IMR-90 (cell line): ENCODE measurements at places on chromosomes 1 and 21. TPM values are rescaled to one million over a fixed set of nuclear protein-coding genes. Genes with fewer than 3 reads are reported as not detected.

DNA sequence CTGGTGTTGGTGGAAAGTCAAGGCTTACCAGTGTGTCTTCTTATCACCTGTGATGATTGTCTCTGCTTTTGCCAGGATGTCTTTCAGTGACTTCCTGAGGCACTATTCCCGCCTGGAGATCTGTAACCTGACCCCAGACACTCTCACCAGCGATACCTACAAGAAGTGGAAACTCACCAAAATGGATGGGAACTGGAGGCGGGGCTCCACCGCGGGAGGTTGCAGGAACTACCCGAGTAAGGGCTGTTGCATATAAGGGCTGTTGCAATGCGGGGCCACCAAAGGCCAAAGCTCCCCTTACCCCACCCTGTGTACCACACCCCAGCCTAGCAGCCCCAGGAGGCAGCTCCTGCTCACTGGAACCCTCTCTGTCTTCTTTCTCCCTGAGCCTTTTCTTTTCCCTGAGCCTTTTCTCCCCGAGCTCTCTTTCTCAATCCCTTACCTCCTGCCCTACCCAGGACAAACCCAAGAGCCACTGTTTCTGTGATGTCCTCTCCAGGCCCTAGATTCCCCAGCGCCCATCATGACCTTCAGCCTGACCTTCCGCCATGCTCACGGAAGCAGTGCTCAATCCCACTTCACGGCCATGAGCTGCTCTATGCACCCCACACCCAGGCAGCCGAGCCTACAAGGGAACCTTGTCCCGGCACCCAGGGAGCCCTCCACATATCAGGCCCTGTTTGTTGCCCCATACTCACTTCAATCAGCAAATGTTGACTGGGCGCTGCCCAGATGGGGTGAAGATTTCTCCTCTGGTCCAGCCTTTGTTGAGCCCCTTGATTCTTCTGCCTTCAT lies 40.6 kb downstream of the CAPN2 start:
- DNase-seq: no peak

- DNase-seq: no peak
Measured at GRCh38 chr1:167777269-167777650, 55.5 kb downstream of the MPZL1 start.

GRCh38 chr1:63779338-63780211 lies 5.8 kb downstream of the ROR1 start:
- peak; percentile 75 for DNase-seq

DNA sequence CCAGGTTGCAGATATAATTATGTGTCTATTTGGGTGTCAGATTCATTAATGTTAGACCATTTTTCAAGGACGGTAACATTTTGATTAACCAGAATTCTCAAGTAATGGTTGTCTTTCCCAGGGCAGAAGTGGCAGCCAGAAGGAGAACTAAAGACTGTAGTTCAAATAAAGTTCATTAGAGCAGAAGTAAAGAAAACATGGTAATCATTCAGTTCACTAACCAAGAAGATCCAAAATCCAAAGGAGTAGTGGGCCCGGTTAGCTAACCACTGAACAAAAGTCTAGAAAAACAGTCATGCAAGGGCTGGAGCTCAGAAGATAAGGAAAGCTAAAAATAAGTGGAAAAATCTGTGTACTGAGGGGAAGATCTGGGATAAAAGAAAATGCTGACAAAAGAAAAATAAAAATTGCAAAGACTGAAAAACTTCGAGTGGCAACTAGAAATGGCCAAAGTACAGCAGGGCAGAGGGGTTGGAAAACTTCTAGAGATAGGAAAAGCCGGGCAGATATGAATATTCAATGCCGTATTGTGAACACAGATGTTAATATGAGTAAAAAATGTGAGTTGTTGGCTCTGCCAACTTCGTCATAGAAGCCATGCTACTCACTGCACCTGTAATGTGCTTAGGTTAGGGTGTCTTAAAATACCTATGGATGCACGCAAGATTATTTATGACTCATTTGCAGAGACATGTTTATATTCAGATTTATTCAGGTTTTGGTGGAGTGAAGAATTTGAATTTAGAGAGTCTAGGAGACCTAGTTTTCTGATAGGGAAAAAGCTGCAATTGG lies 925.9 kb downstream of the LTN1 start:
- no peak for DNase-seq

GRCh38 chr1:26132128-26132833 lies 20.7 kb downstream of the PDIK1L start:
- DNase-seq: no peak

DNA sequence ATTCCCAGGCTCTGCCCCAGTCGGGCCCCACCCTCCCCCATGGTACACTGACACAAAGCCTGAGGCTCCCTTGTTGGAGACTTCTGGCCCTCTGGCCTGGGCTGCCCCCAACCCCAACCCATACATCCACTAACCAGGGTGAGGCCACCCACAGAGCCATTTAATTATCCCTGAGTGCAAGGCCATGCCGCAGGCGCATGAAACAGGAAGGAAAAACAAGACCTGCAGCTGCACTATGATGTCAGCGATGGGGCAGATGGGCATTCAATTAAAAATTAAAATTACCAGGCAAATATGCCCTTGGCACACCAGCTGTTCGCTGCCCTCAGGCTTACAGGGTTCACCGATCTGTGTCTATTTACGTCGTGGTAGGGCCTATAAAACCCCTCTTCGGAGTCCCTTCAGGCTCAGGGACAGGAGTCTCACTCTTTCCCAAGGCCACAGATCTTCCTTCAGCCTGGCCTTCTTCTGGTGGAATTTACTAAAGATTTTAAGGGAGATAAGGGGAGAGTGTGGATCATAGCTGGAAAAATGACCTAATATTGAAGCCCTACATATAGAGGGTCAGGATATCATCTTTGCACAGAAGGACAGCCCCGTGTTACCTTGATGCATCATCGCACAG lies 29.6 kb upstream of the RGS16 start:
- DNase-seq: no peak

GRCh38 chr1:227793948-227794816 lies 21.3 kb upstream of the PRSS38 start:
- peak; percentile 93 for DNase-seq

- peak; percentile 45 for DNase-seq
Measured at GRCh38 chr21:26070822-26071425, 99.6 kb downstream of the APP start.

DNA sequence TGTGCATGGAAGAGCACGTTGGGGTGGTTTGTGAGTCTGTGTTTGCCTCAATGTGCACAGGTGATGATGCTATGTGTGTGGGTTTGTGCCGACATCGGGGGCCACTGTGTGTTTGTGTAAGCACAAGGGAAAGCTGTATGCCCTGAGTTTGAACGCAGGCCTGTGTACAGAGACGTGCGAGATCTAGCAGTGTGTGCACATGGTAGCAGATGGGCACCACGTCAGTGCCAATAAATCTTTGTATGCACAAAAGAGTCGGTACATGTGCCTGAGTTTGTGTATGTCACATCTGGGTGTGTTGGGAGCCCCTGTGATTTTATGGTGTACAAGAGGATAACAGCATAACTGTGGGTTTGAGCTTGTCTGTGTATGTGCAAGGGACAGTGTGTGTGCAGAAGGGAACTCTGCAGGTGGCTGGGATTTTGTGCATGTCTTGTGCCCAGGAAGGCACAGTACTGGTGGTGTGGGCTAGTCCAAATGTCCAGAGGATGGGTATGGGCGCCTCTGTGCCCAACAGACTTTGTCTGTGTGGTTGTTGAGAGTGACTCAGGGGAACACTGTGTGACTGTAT lies 32.0 kb upstream of the WASF2 start:
- no peak for DNase-seq

DNA sequence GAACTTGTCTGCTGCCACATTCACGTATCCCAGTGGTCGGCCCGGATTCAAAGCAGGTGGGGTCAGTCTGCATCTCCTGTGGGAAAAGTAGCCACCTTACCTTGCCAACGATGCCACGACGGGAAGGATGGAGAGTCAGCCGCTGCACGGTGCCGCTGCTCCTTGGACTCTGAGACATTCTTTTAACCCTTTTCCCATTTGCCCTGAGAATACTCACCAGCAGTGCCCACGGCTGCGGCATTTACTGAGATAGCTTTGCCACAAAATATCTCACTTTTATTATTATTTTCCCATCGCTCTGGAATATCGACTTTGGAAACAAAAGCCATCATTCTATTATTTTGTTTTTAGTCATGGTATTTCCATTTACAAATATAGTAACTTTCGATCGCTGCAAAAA lies 15.3 kb upstream of the TTC34 start:
- no peak for DNase-seq

TRIM58 gene
- 0.54 and 1.1 TPM in 2 replicates for total RNA-seq

- DNase-seq: no peak
Measured at GRCh38 chr1:43067233-43067745, 104.8 kb downstream of the EBNA1BP2 start.

GRCh38 chr1:168045311-168045710 lies 91.4 kb downstream of the GPR161 start:
- no peak for DNase-seq

DNA sequence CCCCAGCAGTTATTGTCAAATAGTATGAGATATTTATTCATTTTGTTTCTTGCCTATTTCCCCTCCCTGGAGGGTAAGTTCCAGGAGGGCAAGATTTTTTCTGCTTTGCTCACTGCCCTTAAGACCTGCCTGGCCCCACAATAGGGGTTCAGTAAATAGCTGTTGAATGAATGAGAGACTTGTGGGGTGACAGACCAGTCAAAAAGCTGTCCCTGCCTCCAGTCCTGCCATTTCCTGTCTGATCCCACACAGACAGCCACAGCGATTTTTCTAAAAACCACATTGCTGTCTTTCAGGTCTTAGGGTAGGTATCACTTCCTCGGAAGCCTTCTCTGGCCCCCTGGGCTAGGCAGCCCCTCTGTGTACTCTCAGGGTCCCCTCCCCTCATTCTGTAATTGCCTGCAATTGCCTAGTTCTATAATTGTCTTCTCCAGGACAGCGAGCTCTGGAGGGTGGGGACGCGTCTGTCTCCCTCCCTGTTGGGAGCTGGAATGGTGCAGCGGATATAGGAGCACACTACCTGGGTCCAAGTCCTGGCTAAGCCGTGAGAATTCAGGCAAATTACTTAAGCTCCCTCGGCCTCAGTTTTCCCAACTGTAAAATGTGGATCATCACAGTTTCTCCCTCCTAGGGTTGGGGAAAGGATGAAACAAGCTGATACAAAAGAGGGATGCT lies 1.8 kb upstream of the EXTL1 start:
- peak; percentile 56 for DNase-seq

DNA sequence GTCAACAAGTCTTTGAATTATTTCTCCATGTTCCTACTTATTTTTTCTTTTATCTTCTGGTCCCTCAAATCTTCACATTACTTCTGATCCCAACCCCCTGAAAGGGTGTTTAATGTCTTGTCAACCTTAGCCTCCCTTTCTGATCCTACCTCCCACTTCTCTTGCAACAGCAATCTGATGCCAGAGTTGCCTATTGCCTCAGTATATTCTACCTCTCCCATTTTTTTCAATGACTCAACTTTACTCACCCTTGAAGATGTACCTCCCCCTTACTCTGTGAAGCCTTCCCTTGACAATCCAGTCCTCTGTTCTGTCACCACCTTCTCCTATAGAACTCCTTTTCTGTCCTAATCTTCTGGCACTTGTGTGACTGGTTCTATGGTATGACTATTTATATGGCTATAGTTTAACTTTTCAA lies 99.5 kb upstream of the CD55 start:
- peak; percentile 8 for DNase-seq

GRCh38 chr21:42226626-42227025 lies 7.7 kb downstream of the ABCG1 start:
- DNase-seq: no peak

LCA5L gene
- 0.18 and 0.28 TPM in 2 replicates for total RNA-seq

DNA sequence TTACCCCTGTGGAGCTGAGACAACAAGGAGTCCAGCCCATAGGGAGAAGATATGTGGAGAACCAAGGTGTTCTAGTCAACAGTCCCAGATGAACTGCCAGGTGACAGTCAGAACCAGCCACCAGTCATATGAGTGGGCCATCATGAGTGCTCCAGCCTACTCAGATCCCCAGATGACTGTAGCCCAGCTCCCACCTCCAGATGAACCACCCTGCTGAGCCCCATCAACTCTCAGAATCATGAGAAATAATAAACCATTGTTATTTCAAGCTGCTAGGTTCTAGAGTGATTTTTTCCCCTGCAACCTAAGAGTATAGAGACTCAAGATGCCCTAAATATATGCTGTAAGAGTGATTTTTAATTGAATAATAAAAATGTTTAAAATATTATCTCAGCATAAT lies 444.2 kb downstream of the GPATCH2 start:
- no peak for DNase-seq

DNA sequence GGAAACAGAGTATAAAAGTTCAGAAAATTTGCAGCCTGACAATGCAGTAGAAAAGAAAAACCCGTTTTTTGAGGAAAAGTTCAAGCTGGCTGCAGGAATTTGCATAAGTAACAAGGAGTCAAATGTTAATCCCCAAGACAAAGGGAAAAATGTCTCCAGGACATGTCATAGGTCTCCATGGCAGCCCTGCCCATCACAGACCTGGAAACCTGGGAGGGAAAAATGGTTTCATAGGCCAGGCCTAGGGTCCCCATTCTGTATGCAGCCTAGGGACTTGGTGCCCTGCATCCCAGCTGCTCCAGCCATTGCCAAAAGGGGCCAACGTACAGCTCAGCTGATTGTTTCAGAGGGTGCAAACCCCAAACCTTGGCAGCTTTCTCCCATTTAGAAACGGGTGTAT lies 3.6 kb upstream of the KCNT2 start:
- DNase-seq: no peak

DNA sequence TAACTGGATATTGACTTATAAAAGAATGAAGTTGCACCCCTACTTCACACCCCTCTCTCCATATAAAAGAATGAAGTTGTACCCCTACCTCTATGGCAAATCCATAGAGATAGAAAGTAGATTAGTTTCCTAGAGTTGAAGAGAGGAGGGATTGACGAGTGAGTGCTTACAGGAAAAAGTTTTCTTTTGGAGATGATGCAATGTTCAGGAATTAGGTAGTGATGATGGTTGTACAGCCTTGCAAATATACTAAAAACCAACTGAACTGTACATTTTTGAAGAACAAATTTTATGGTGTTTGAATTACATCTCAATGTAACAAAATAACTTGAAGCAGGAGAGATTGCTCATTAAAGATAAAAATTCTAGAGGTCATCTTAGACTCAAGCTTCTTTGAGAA lies 272.9 kb downstream of the GPR52 start:
- DNase-seq: no peak

- no peak for DNase-seq
Measured at GRCh38 chr1:7688659-7689058, 82.4 kb upstream of the VAMP3 start.

DNA sequence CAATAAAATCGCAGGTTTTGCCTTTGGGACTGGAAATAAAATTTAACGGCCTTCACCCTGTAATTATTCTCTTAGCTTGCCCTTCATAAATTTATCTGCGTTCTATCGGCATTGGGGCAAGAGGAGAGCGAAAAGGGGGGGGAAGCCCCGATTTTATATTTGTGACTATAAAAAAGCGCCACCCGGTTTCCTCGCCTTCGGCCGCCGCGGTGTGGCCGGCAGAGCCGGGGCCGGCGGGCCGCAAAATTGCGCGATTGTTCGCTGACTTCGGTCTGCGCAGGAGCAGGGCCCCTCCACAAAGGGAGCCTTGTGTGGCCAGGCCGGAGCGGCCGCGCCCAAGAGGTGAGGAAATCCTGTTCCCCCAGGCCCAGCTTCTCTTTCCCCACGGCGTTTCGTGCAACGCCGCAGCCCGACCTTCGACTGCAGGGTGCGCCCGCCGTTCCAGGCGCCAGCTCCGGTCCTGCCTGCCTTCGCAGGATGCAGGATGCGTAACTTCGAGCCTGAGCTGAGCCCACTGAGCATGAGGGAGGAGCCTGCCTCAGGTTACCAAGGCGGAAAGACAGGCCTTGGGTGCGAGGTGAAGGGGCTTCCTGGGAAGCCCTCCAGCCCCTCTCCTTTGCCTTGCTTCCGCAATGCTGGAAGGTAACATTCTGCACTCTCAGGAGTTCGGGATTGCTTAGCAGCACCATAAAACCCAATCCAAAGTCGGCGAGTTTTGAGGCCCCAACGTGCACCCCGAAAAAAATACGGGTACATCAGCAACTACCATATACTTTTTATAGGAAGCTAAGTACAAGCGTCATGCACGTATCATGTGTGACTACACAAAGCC lies 4.9 kb upstream of the TBX15 start:
- DNase-seq: no peak
